ENCODE measurements at places on chromosomes 3 and 15. TPM values are rescaled to one million over a fixed set of nuclear protein-coding genes. Genes with fewer than 3 reads are reported as not detected.

Gene FGF7
- total RNA-seq: not detected

GRCh38 chr3:170640737-170641171, 54.9 kb upstream of the SLC7A14 start:
- no peak for DNase-seq

GRCh38 chr3:88996691-88997090, 110.7 kb upstream of the EPHA3 start:
- DNase-seq: no peak

DNA sequence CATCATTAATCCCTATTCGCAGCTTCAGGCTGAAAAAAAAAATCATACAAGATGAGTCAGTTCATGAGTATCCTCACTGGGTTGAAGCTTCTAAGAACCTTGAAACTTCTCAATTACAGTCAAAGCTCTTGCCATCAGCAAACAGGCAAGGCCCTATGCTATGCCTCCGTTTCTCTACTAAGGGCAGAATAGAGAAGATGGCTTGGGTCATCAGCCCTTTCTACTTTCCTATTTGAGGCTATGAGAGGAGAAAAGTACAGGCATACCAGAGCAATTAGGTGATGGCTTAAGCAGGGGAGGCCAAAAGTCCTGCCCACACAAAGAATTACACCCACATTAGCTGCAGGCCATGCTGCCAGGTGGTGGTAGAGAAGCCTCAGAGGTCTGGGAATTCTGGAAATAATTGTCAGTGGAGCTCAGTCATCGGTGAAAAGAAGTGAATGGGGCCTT, 89.0 kb downstream of the MRPL46 start:
- no peak for DNase-seq

Gene DPPA2
- total RNA-seq: not detected

GRCh38 chr3:151969026-151969642, 95.7 kb downstream of the SUCNR1 start:
- DNase-seq: no peak

Gene PARP15
- total RNA-seq: 8.7 TPM

DNA sequence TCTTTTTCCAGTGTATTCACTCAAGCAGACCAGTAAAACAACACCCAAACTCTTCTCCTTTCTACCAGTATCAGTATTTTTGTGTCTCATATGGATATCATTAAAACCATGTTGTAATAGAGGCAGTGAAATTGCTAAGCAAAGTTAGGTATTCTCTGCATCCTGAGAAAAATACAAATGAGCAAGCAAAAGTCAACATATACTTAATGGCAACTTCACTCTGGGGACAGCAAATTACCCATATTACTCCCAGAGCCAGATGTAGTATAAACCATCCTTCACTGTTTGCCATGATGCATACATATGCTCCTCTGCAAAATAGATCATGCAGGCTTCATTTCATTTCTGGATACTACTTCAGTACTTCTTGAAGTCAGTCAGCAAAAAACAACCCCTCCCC, 22.1 kb downstream of the UBA5 start:
- no peak for DNase-seq

GRCh38 chr3:110562621-110563020, 509.0 kb upstream of the NECTIN3 start:
- no peak for DNase-seq

Gene PBRM1
- total RNA-seq: 62.1 TPM

DNA sequence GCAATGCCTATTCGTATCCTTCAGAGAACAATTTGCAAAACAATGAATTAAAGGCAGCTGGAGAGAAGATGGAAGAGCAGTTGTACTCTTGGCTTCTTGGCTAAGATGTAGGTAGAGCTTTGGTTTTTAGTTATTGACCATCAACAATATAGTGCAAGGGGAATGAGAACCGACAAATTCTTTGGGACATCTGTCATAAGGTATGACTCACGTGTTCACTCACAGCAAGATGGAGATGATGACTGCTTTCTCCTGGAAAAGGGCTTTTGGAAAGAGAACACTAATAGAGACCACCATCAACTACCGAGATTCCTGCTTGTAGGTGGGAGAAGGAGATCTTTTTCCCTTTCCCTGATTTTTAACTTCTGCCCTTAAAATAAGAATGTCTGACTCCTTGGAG, 234.9 kb downstream of the NTRK3 start:
- no peak for DNase-seq
